ENCODE measurements at places on chromosomes 7 and 10. TPM values are rescaled to one million over a fixed set of nuclear protein-coding genes. Genes with fewer than 3 reads are reported as not detected.

KIAA1217 gene
- 61.4 TPM for total RNA-seq

STK31 gene
- 0.55 TPM for total RNA-seq

ADAM22 gene
- total RNA-seq, result 42.2 TPM

HSPB1 gene
- 70.6 TPM for total RNA-seq

SCIN gene
- 3.4 TPM for total RNA-seq

ZPBP gene
- total RNA-seq, result 5.7 TPM

SLC39A12 gene
- total RNA-seq, result 18.0 TPM

ADAM8 gene
- total RNA-seq, result 4.0 TPM

GHRHR gene
- total RNA-seq, result not detected

ADGRA1 gene
- total RNA-seq, result 5.4 TPM

FAM13C gene
- total RNA-seq, result 39.7 TPM

LRRC18 gene
- not detected for total RNA-seq

NSUN5 gene
- 18.4 TPM for total RNA-seq

FBXL13 gene
- total RNA-seq, result 10.0 TPM

PPP2R2D gene
- total RNA-seq, result 54.2 TPM

PPIF gene
- total RNA-seq, result 14.0 TPM

NAT16 gene
- 0.82 TPM for total RNA-seq

SAP25 gene
- total RNA-seq, result not detected

CCL24 gene
- total RNA-seq, result not detected

RADIL gene
- 7.8 TPM for total RNA-seq

MRLN gene
- 23.1 TPM for total RNA-seq

KEL gene
- 5.1 TPM for total RNA-seq

ZNF503 gene
- total RNA-seq, result 13.6 TPM

CAPZA2 gene
- total RNA-seq, result 164 TPM

OR2A12 gene
- total RNA-seq, result not detected

HOGA1 gene
- 1.6 TPM for total RNA-seq

UCN3 gene
- total RNA-seq, result not detected

PDZD7 gene
- total RNA-seq, result 2.1 TPM
